ENCODE measurements at places on chromosomes 1 and 21.

DNA sequence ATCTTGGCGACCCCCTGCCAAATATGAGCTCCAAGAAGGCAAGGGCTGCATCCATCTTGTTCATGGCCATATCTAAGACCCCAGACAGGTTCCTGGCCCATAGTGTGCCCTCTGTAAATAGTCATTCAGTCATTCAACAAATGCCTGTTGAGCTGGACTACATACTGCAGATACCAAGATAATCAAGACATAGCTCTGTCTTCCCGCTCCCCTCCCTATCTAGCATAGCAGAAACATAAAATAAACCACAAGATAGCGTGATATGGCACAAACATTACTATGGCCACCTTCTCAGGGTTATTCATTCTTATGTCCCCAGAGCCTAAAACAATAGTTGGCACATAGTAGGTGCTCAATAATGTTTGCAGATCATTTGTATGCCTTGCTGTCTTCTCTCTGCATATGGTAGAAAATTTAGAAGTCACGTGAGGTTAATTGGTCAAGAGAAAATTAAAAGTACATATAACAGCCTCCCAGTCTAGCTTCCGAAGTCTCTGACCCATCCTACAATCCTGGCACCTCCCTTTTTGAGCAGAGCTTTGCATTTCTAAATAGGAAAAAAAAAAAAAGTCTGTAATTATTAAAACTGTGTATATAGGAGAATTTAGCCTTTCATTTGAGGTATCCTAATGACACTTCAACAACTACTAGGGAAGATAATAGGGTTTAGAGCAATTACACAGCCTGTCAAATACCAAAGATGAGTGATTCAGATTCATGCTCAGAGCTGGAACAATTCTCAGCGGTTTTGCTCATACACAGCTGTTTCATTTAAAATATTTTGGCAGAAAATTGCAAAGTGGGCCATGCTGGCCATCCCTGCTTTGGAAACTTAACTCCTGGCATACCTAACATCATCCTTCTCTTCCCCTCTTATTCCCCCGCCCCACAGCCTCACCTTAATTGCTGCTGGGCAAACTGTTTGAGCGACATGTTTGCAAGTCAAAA is 219.0 kb downstream of the KAZN start:
- no peak for DNase-seq

DNA sequence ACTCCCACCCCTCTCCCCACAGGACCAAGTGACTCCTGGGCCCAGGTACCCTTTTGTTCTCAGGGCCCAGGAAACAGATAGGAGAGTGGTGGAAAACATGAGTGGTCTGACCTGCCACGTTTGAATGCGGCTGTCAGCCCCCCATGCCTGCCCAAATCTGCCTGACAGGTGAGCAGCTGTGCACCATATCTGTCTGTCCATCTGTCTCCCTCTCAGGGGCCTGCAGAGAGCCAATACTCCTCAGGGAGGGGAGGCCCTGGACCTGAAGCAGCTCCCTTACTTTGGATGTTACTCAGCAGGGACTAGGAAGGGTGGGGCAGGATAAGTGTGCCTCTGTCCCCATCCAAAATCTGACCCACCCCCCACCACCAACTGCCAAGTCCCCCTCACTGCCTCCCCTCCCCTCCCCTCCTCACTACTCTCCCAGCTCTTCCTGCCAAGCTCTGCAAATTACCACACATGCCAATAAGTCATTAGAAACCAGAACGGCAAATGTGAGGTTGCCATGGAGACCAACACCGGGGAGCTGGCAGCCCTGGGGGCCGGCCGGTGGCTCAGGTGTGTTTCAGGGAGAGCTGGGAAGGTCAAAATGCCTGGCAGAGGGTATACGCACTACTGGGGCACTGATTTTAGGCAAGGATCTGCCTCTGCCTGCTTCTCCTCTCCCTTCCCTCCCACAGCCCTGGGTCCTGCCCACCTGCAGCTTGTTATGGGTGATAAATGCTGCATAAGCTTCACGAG is 11.5 kb downstream of the LRRN2 start:
- DNase-seq: no peak

DNA sequence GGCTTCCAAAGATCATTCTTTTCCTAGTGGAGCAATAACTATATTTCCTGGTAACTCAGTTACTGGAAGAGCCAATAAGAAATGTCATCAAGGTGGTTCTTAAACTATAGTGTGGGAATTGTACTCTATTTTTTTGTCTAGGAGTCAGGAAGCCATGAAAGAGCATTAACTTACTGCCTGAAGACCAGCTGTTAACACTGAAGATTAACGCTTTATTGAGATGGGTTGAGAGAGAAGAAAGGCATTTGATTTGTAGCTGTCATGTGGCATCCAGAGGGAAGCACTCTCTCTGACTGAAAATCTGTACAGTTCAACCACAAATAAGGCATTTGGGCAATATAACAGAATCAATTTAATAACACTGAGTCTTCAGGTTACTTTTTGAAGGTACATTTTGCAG is 76.0 kb downstream of the DNM3 start:
- DNase-seq: no peak

GRCh38 chr1:41578712-41579335 is 94.3 kb upstream of the EDN2 start:
- DNase-seq: peak; percentile 78

DNA sequence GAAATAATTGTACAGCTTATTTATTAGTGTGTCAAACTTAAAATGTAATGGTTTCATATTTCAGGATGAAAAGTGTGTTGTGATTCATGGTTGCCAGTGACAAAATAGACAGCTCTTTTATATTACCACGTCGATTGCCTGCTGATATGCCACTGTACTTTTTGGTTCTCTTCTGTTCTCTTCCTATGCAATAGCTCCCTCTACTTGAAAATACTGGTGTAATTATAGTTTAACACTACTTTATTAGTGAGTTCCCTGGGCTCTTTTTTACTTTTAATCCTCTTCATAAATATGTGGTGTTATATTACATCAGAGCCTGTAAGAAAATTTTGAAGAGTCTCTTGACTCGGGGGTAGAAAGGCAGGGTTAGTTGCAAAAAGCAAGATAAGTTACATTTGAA is 111.3 kb downstream of the PATJ start:
- no peak for DNase-seq

DNA sequence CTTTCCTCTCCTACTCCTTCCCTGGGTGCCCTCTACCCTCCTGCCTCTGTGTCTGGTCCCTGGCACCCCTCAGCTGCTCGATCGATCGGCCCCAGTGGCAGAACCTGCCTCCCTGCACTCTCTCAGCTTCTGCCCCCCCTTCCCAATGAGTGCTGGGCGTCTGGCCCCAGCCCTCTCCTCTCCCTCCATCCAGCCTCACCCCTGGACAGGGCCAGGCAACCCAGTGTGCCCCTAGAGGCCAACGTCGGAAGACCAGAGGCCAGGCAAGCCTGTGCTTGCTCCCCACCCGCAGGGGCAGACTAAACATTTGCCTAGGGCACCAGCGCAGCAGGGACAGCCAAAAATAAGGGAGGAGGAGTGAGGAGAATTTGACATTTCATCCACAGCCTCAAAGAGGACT is 43.5 kb downstream of the LGR6 start:
- DNase-seq: peak; percentile 64

- no peak for DNase-seq
Measured at GRCh38 chr1:27992276-27992675, 32.5 kb downstream of the XKR8 start.

DNA sequence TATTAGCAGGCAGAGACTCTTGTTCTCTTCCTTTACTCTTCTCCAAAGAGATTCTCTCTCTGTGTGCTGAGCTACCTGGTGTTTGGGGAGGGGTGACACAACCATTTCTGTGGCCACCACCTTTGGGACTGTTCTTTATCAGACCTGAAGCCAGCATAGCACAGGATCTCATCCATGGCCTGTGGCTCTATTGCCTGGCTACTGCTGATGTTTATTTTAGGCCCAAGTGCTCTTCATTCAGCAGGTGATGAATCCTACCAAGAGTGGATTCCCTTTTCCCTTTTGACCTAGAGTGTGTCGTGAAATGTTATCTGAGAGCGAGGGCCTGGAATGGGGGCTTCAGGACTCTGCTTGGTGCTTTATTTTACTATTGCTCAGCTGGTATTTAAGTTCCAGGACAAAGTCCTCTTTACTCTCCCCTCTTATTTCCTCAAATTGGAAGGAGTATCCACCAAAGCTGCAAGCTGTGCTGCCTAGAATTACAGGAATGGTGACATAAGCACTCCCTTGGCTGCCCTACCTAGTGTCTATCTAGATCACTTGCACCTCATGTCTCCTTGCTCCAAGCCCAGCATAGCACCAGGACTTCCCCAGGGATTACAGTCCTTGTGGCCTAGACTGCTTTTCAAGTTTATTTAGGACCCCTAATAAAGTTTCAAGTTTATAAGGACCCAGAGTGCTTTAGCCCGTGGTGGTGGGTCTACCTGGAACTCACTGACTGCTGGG is 94.7 kb upstream of the GPR52 start:
- DNase-seq: no peak

DNA sequence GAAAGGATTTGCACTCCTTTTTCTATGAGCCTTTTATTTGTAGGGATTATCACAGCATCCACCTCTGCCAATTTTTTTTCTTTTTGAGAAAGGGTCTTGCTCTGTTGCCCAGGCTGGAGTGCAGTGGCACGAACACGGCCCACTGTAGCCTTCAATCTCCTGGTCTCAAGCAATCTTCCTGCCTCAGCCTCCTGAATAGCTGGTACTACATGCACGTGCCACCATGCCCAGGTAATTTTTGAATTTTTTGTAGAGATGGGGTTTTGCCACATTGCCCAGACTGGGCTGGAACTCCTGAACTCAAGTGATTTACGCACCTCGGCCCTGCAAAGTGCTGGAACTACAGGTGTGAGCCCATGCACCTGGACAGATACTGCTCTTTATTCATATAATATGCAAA is 2.1 kb downstream of the SAMSN1 start:
- no peak for DNase-seq

DNA sequence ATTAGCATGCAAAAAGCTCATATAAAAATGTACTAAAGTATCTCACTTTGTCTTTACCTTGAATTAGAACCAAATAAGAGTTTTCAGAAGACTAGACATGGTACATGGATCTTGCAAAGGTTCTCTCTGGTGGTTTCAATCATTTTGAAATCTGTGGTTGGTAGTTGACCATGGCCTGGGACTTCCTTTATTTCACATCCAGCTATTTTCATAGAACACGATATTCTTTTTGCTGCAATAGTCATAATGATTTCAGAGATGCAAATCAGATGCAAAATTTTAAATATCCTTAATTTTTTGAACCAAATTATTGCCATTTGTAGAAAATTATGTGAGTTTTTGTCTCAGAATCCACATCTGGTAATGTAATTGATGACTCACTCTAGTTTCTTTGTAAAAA is 375.1 kb upstream of the ZP4 start:
- DNase-seq: no peak

- no peak for DNase-seq
Measured at GRCh38 chr1:23466423-23466989, 17.5 kb downstream of the ASAP3 start.

GRCh38 chr1:115755456-115756370 is 12.8 kb downstream of the CASQ2 start:
- no peak for DNase-seq

GRCh38 chr1:110542725-110543124 is 23.8 kb upstream of the KCNA10 start:
- peak; percentile 23 for DNase-seq

- peak; percentile 21 for DNase-seq
Measured at GRCh38 chr1:159211331-159212136, 6.9 kb downstream of the ACKR1 start.

GRCh38 chr1:2594001-2594640 is 7.5 kb downstream of the PRXL2B start:
- DNase-seq: no peak

GRCh38 chr1:172321451-172321850 is 99.0 kb upstream of the C1orf105 start:
- peak; percentile 58 for DNase-seq

DNA sequence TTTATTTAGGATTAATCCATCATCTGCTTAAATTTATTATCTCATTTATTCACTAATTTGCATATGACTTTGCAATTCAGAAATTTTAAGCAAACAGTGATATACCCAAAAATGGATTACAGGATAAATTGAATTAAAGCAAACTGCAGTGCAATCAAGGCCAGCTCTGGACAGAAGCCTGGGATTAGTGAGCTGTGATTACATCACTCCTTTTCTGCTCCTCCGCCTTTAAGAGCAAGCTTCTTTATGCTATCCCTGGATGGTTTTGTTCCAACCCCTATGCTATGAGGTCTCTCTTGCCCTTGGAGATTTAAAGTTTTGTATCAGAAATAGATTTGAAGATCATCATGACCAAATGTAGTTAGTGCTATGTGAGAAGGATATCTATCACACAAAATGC is 32.6 kb downstream of the GPR52 start:
- DNase-seq: no peak

- no peak for DNase-seq
Measured at GRCh38 chr1:113320272-113320671, 70.0 kb upstream of the MAGI3 start.

- no peak for DNase-seq
Measured at GRCh38 chr1:244761279-244761678, 74.2 kb upstream of the COX20 start.

DNA sequence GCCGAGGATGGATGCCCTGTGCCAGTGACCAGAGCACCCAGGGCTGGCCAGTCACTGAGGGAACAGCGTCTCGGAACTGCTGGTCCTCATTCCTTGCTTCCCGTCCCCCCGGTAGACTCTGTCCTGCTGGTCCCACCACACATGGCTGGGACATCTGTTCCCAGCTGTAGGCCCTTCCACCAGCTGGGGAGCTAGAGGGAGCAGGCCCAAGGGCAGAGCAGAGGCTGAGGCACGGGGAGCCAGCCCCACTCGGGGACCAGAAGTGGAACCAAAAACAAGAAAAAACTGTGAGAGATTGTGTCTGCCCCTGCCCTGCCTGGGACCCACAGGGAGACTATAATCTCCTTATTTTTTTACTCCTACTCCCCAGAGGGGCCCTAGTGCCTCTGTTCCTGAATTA is 23.8 kb downstream of the ATP8B2 start:
- DNase-seq: no peak
